Stimulated activated naive B cell treated with anti-CD40 and anti-IgM and Interleukin-4, amounts not matched to agents 10 μg/mL and 1 μg/mL and 100 μg/mL, for 72 hours (primary cell): ENCODE measurements at places on chromosomes 6 and 20.

DNA sequence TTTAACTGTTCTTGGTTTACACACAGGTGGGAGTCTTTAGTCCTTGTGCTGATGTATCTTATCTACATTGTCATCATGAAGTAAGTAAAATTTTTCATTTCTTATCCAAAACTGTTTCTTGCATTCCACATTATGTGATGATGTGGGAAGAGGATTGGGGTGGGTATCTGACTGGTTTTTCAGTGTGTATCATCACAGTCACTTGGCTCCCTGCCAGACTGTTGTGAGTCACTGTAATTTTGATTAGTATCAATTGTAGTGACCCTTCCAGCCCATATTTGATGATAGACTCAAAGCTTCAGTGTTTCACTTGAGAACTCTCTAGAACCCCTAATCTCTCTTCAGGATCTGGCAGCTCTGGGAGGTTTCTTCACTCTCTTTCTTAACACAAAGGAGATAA is 84.5 kb upstream of the RIN2 start:
- H3K4me1 ChIP-seq, result peaks cover 17% of the 10 kb centered on the region
- no peak overlapping the region for H3K27ac ChIP-seq
- no peaks in the 10 kb centered on the region for H3K36me3 ChIP-seq
- peaks cover 26% of the 10 kb centered on the region for H3K27me3 ChIP-seq
- no peak overlapping the region for H3K4me3 ChIP-seq

DNA sequence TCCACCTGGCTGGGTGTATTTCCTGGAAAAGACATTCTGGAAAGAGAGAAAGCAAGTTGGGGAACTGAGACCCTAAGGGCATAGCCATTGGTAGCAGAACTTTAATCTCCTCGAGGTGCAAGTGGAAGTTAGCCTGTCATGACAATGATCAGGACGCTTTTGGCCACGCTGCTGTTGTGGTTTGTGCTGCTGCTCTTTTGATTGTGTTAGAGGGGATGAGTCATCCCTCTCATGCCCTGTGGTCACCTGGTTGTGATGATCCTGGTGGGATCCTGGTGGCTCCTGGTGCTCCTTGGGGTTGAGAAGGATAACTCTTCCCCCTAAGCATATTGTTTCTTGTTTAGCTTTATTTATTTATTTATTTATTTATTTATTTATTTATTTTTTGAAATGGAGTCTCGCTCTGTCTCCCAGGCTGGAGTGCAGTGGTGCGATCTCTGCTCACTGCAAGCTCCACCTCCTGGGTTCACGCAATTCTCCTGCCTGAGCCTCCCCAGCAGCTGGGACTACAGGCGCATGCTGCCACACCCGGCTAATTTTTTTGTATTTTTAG is 350.3 kb downstream of the KIF16B start:
- H3K36me3 ChIP-seq, result peaks cover 7% of the 10 kb centered on the region
- no peak overlapping the region for H3K4me3 ChIP-seq
- H3K27me3 ChIP-seq, result no peaks in the 10 kb centered on the region
- H3K4me1 ChIP-seq, result peaks cover 15% of the 10 kb centered on the region
- no peak overlapping the region for H3K27ac ChIP-seq
- DNase-seq, result no peak

DNA sequence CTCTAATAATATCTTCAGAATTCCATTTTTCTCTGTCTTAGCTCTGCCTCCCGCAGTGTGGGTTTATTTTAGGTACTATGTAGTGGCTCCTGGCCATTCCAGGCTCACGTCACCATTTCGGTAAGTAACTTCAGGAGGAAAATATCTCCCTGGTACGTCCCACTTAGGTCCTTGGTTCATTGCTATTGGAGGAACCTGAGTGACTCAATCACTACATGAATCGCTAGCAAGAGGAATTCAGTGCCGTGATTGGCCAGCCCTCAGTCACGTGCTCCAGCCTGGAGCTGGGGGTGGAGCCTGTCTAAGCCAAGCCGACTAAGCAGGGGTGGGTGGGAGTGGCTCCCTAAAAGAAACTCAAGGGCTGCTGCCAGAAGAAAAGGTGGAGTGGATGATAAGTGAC is 67.3 kb upstream of the E2F3 start:
- no peaks in the 10 kb centered on the region for H3K36me3 ChIP-seq
- no peak overlapping the region for H3K4me3 ChIP-seq
- no peak overlapping the region for H3K27ac ChIP-seq

GRCh38 chr6:54403096-54403495 is 94.9 kb downstream of the TINAG start:
- H3K27ac ChIP-seq, result no peak overlapping the region
- no peaks in the 10 kb centered on the region for H3K27me3 ChIP-seq
- no peak for DNase-seq
- H3K36me3 ChIP-seq, result no peaks in the 10 kb centered on the region
- H3K4me1 ChIP-seq, result no peaks in the 10 kb centered on the region
- H3K4me3 ChIP-seq, result no peak overlapping the region

DNA sequence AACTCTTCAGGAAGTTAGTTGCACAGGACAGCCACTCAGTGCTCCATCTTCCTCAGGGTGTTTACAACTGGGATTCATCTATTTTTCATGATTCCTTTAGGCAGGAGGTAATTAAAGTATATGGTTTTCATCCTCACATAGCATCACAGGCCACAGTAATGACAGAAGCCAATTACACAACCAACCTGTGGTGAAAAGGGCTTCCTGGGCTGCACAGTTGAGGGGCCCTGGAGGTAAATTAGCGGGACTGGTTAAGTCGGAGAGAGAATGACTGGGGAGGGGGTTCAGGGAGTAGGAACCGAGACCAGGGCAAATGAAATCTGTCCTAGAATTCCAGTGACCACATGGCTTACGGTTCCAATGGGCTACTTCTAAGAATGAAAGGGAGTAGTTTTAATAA is 37.0 kb downstream of the BAK1 start:
- DNase-seq, result no peak
- H3K4me3 ChIP-seq, result no peak overlapping the region
- no peak overlapping the region for H3K27ac ChIP-seq
- H3K4me1 ChIP-seq, result peaks cover 4% of the 10 kb centered on the region

- no peaks in the 10 kb centered on the region for H3K27me3 ChIP-seq
- no peak overlapping the region for H3K4me3 ChIP-seq
- no peak for DNase-seq
- H3K27ac ChIP-seq, result no peak overlapping the region
- peaks cover 9% of the 10 kb centered on the region for H3K4me1 ChIP-seq
- peaks cover 76% of the 10 kb centered on the region for H3K36me3 ChIP-seq
Measured at GRCh38 chr6:33672808-33673207, 38.7 kb downstream of the UQCC2 start.
